Suppressor macrophage treated with lipopolysaccharide for 1 hour (primary cell): ENCODE measurements at places on chromosomes 1 and 21.

GRCh38 chr1:108130794-108131193, 69.3 kb downstream of the SLC25A24 start:
- DNase-seq, result peak; percentile 57

DNA sequence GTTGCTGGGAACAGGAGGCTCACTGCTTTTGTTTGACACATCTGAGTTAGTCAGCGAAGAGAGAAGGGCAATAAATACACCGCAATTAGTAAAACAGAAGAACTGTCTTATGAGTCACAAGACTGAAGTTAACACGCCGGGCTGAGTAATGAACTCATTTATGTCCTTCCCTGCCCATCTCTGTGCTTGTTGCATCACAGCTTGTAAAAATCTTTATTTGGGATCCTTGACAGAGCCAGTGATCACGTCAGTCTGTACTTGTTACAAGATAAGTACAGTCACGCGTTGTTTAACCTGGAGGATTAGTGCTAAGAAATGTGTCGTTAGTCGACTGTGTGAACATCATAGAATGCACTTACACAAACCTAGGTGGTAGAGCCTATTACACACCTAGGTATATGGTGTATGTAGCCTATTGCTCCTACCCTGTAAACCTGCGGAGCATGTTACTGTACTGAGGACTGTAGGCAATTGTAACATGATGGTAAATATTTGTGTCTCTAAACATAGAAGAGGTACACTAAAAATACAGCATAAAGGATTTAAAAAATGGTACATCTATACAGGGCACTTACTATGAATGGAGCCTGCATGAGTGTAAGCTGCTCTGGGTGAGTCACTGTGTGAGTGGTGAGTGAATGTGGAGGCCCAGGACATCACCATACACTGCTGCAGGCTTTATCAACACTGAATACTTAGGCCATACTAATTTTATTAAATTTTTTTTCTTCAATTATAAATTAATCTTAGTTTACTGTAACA, 272.2 kb downstream of the TNR start:
- DNase-seq, result peak; percentile 24

DNA sequence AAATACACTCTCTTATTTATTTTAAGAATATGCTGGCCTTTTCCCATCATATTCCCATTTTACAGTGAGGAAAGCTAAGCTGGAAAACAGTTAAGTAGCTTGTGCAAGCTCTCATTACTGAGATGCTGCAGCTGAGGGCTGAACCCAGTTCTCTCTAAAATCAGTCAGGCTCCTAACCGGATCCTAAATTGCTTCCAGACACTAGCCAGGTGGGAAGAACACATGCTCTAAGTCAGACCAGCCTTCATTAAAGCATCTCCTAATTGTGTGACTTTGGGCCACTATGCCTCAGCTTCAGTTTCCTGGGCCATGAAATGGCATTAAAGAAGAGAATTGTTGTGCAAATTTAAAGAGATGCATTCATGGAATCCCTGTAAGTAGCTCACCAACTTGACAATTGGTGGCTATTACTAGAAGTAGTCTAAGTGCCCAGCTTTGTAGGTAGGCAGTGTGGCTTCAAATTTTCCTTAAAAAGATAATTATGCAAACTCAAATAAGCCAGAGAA, 228.4 kb downstream of the DAB1 start:
- no peak for DNase-seq

DNA sequence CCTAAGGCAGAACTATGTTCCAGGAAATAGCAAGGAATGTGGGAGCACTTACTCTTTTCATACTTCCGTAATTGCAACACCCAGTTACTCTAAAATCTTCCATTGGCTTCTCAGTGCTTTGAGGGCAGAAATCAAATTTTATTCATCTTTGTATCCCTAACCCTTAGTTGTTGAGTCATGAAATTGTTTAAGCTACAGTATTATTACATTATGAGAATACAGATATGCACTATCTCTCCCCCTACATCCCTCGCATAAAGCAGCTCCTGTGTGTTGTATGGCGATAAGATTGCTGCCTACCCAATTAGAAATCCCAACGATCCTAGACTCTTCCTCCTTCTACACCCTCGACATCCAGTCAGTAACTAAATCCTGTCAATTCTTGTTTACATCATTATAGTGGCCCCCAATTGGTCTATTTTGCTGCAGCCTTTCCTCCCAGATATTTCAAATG, 2.6 kb downstream of the AIDA start:
- no peak for DNase-seq

DNA sequence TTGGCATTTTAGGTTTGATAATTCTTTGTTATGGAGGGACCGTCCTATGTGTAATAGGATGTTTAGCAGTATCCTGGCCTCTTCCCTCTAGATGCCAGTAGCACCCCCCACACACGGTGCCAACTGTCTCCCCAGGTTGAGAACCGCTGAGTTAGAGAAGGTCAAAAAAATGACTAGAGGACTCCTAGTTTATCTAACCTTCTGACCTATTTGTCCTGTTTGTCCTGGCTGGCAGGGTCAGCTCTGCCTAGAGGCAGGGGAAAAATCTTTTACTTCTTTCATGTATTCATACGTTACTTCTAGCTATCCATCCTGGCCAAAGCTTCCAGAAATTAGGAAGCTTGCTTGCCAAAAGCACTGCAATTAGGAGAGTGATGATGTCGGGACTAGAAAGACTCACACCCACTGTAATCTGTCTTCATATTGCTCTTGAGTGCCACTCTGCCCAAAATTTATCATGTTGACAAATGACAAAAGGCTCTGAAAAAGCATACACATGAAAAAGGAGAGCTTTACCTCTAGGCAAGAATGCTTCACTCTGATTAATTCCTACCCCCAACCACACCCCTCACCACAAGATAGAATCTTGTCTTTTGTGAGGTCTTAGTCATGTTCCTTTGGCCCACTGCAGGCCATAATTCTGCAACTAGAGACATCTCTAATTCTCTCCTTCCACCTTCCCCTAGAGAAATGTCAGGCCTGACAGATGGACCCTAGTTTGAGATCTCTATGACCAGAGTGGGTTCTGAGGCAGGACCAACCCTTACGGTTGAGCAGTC, 14.4 kb upstream of the AKR1A1 start:
- no peak for DNase-seq

GRCh38 chr21:36330904-36331303, 10.9 kb downstream of the MORC3 start:
- DNase-seq, result peak; percentile 60

DNA sequence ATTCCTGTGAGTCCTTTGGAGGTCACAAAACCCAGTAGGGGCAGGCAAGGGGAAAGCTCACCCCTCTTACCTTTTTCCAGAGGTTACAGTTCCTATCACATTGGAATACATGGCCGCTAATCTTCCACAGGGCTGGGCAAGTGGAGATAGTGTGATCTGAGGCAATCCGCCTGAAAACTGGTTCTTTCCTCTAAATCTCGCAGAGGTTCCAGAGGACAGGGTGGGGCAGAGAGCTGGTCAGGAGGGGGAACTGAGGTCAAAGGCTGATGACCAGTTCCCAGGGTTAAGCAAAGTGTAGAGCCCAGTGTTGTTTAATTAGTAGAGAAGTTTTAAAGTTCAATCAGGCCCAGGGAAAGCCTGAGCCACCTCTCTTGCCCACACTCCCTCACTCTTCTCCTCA, at the start of gene SERPINC1:
Gene SERPINC1, minus strand, starts transcription at position 179 of the 400 bp plus-strand sequence. Its CDS starts 68 bp downstream, at position 111.
- DNase-seq, result no peak

- no peak for DNase-seq
Measured at GRCh38 chr1:43531107-43531905, 623 bp downstream of the PTPRF start.

GRCh38 chr1:66940981-66941380, 16.2 kb downstream of the MIER1 start:
- no peak for DNase-seq

- no peak for DNase-seq
Measured at GRCh38 chr1:217184854-217185253, 446.0 kb downstream of the GPATCH2 start.

GRCh38 chr1:54848134-54848948, 38.7 kb downstream of the DHCR24 start:
- DNase-seq, result no peak

GRCh38 chr1:116257341-116257767, 115.7 kb upstream of the ATP1A1 start:
- peak; percentile 11 for DNase-seq

DNA sequence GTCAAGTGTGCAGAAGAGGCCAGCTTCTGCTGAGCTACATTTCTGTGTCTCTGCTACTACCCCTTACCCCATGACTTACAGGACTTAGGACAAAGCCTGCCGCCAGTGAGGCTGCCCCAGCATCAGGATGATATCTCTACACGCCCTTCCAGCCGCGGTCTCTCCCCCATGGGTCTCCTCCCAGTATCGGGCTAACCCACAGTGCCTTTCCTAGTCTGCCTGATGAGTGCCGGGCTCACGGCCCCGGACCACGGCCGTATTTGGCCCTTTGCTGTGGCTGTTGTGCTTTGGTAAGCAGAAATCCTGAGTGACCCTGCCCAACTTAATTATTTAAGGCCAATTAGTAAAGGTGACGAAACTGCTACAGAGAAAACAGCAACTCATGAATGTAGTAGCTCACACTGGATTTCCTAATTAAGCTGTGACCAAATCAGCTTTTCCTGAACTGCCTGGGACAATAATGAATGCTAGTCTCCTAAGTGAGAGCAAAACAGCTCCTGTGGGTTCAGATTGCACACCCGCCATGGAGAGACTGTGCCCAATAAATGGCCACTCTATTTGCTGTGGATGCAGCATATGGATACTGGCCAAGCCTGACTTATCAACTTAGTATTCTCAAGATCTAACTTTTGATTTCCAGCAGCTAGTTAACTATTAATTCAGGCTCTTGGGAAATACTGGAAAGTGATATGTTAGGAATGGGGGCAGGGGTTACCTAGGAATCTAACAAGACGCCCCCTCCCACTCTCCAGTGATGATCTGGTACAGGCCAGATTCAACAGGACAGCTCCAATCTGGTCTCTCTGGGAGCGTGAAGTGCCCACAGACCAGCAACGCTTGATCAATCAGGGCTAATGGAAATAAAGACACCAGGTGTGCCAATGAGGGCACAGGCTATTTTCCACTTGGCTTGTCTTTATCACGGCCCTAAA, 123.3 kb upstream of the IFFO2 start:
- DNase-seq, result no peak

DNA sequence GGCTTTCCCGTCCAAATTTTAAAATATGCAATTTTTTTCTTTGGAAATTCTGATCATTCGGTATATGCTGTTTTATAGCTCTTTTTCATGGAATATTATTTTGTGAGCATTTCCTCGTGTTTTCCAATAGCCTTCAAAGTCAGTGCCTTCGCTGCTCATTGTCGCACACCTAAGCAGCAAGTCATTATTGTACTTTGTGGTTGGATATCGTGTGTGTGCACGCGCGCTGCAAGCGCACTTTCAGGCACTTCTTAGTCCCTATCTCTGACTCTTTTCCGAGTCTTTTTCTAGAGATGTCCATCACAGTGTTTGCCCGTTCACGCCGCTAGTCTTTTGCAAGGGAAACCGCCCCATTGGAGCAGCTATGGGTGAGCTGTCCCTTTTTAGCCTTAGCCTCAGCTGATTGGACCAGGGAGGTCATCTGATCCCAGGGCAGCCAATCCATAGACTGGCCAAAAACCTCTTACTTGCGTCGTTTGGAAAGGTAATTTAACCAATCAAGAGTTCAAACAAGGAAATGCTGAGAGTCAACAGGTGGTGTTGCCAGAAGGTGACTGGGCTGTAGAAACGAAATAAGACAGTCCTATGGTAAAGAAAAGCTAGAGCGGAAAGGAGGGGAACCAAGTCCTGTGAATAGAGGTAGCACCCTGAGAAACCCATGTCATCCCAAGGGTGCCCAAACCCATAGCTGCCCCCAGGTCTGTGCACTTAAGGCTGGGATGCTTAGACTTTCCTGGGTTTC, 710 bp upstream of the HYI start:
- peak; percentile 73 for DNase-seq

DNA sequence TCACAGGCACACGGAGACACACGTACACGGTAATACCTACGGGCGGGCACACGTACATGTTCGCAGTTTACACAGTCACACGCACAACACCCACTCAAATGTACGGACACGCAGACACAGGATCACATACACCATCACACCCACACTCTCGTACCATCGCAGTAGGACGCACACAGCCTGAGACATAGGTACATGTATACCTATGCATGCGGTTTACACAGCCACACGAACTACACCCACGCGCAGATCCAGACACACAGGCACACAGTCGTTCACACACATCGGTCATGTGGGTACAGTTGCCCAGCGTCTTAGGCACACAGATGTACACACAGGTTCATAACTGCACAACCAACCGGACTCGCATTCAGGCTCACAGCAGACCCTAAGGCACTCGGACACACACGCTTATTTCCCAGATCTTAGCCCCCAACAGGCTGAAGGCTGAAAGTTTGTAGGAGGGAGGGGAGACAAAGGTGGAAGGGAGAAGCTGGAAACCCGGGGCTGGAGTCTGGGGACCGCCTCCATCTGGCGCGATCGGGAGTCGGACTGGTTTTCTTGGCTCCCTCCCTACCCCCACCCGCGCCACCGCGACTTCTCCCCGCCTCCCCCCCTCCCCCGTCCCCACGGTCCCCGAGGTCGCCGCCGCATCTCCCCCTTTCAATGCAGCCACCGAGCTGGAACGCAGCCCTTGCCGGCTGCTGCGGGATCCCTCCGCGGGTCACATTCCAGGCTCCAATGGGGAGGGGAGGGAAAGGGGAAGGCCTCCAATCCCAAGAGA, 51.9 kb upstream of the SYNC start:
- DNase-seq, result no peak

- no peak for DNase-seq
Measured at GRCh38 chr1:71232786-71233185, 152.0 kb upstream of the ZRANB2 start.

DNA sequence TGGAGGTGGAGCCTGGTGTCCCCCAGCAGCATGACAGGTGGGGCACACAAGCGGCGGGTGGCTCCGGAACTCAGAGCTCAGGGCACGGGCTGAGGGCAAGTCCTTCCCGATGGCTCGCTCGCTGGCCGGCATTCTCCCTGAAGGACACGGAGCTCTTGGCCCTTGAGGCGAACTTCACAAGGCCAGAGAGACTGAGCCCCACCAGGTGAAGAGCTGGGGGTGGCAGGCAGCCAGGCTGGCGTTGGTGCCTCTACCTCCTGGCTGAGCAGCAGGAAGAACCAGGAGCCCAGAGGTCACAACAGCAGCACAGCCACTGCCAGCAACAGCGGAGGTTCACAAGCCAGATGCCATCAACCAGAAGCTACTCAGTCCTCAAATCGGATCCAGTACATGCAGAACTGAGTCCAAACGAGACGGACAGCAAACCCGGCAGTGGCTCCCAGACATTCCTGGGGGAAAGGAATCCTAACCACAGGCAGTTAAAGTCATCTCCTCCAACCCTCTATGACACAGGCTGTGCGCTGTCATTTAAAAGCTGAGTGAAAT, 54.1 kb downstream of the NPHP4 start:
- DNase-seq, result no peak
